ENCODE measurements at places on chromosomes 3 and 15. TPM values are rescaled to one million over a fixed set of nuclear protein-coding genes. Genes with fewer than 3 reads are reported as not detected.

GRCh38 chr3:5899014-5899761, 711.7 kb downstream of the EDEM1 start:
- no peak for DNase-seq

DNA sequence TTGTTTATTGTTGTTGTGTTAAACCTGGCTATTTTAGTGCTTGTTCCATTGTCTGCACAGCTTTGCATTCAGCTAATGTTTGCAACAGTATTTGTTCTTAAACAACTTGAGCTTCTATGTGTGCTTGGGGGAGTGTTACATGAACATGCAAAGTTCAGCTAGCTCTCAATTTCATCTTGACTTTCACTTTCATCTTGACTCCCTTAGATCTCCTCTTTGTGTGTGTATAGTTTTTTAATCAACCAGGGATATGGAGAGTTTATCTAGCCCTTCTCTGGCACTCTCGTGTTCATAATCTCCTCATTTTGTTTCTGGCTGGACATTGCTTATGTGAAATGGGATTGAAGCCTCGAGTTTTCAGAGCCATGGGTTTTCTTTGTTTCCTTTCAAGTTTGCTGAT, 212.4 kb upstream of the ZBTB20 start:
- no peak for DNase-seq

DNA sequence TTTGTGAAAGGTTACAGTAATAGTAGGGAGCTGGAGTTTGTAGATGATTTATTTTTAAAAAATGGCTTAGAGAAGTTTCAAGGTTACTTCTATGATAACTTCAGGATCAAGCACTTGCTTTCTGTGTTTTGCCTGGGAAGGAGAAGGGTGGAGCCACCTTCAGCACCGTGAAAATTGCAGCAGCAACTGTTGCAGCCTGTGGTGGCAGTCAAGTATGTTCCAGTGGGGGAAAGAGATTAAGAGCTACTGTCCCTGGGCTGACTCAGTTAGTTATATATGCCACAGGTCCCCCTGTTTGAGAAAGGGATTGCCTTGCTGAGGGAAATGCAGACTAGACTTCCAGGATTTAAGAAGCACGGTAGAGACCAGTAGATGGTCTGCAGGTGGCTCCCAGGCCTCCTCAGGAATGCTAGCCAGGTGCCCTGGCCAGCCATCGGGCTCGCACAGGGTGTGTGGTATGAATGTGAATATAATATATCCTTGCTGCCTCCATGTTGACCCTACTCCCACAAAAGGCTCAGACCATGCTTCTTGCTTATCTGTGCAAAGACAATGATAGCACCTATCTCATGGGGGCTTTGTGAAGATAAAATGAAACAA, 389.5 kb downstream of the CACNA2D3 start:
- no peak for DNase-seq

DNA sequence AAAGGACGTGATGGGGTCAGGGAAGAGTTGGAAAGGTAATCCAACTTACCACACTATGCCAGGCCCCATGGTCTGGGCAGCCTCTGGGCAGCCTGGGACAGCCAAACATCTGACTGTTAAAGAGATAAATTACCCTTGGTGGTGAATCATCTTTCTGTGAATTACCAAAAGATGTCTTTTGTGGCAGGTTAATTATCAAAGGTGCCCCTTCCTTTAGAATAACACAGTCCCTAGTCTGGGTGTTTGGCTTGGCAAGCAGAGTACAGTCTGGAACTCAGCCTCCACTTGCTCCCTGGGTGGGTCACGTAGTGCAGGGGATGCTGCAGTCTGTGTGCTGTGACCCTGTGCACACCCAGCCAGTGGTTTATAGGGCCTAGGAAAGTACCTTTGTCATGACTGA, 113.1 kb downstream of the ZNF621 start:
- no peak for DNase-seq

CGNL1 gene
- total RNA-seq, result 58.0 TPM

RTP3 gene
- not detected for total RNA-seq

SPSB4 gene
- 25.9 TPM for total RNA-seq

Measured in GM23338 (cell line).